ENCODE measurements at places on chromosomes 11 and 22.
A peak's percentile ranks its signal among the peaks of the same experiment; 100 is the strongest.

DNA sequence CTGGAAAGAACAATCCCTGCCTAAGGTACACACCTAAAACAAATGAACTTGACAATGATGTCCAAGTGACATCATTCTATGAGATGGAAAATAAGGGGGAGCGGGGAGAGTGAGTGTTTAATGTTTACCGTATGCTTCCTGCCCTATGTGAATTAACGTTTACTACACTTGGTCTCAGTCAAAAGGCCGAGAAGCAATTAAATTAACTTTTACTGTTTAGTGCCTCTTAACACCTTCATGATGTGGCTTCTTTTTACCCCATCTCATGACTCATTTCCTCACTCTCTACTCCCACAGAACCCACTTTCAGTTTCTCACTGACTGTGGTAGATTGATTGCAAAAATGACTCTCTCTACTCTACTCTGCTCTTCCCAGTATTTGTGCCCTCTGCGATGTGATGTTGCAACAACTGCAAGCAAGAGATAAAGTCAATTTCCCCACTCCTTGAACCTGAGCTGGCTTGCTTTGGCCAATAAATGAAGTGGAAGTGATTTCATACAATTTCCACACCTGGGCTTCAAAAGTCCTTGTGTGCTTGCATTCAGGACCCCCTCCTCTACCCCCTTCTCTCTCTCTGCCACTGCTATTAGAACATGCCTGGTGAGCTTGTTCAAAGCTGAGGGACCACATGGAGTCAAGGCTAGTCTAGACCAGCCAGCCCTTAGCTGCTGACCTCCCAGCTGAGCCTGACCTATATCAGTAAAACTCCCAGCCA is 11.6 kb upstream of the ALKBH3 start:
- peak; percentile 70 for DNase-seq

GRCh38 chr22:31947296-31947695 is 3.0 kb downstream of the YWHAH start:
- no peak for DNase-seq

GRCh38 chr11:47154616-47155570 is 21.8 kb downstream of the ARFGAP2 start:
- DNase-seq, result peak; percentile 24

DNA sequence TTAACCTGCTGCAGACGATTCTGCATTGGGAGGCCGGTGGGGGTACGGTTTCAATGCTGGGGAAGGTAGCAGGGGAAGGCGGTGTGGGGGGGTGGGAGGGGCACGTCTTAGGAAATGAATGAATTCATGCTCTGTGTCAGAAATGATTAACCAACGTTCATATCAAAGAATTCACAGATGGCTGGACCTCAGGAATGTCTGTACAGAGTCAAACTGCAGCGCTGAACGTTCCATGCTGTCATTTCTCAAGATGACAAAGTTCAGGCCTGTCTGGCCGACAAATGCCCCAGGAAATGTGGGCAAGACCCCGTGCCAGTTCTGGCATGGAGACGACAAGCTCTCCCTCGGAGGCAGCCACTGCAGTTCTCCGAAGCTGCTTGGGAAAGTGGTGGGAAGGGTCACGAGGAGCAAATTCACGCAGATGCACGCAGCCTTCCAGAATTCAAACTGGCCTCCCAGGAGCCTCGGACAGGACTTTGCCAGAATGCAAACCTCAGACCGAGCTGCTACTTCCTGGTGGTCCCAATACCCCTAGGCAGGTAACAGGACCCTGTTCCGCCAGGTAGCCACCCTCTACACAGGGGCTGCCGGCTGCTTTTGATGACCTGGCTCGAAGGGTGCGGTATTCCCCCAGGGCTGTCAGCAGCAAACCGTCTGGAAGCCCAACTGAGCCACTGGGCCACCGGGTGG is 81.5 kb downstream of the TRMU start:
- DNase-seq, result no peak

- DNase-seq, result peak; percentile 44
Observed at GRCh38 chr22:24503137-24503842, 8.2 kb downstream of the UPB1 start.

GRCh38 chr11:106690923-106691322 is 327.4 kb downstream of the GUCY1A2 start:
- DNase-seq, result no peak

DNA sequence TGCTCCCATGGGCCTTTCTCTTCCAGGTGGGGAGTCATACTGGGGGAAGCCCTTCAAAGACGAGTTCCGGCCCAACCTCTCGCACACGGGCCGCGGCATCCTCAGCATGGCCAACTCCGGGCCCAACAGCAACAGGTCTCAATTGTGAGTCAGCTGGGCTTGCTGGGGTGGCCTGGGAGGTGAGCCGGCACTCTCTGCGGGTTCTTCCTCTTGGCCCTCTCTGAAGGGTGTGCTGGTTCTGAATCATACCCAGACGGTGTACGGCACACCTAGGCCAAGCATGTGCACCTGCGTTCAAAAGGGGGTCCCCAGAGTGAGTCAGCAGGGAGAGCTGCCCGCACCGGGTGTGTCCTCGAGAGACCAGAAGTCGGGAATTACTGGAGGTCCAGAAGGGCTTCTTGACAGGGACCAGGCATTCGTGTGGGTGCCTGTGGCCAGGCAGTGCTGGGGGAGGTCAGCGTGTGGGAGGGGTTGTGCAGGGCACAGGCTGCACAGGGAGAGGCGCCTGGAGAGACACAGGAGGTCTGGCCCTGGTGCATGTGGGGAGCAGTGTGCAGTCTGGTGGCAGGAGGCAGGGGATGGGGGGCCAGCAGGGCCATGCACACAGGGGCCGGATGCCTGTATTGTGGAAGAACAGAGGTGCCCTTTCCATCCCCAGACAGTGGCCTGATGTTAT is 23.0 kb downstream of the PPIL2 start:
- DNase-seq, result no peak

- no peak for DNase-seq
Observed at GRCh38 chr11:127226380-127226779, 225.8 kb upstream of the KIRREL3 start.

DNA sequence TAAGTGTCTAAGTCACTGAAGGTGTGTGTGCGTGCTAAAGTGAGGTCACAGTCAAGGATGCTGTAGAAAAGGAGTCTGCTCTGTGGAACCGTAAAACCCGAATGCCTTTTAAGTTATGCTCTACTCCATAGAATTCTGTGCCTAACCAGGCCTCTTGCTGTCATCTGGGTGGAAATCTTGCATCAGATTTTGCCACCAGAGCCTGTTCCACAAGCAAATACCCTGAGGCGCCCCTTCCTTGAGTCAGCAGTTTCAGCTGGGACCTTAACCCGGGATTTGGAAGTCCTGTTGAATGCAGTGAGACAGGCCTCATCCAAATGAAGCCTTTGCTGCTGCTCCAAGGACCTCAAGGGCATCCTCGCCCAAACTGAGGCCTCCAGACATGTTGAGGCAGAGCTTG is 109.8 kb downstream of the WNT11 start:
- DNase-seq, result no peak

DNA sequence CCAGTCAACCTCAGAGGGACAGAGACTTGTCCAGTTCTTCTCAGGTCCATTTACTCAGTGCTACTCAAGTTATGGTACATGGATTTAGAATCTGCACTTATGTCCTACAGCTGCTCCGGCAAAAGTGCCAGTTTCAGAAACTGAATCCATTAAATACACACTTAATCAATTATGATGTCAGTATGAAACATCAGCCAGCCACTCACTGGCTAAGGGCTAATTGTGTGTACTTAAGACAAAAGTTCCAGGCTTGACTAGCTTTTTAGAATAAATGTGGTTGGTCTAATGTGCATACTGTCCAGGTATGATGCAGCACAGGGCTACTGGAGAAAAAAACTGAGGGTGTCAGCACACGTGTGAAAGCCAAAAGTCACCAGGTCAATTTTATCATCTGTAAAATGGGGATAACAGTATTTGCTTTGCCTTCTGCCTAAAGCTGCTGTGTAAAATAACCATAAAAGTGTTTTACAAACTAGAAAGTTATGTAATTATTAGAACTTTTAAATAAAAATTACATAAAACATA is 55.4 kb upstream of the CYP2D6 start:
- no peak for DNase-seq

- no peak for DNase-seq
Observed at GRCh38 chr22:50517495-50518260, 7.7 kb downstream of the SCO2 start.

- DNase-seq, result no peak
Observed at GRCh38 chr11:13669544-13670488, 1.3 kb downstream of the FAR1 start.

DNA sequence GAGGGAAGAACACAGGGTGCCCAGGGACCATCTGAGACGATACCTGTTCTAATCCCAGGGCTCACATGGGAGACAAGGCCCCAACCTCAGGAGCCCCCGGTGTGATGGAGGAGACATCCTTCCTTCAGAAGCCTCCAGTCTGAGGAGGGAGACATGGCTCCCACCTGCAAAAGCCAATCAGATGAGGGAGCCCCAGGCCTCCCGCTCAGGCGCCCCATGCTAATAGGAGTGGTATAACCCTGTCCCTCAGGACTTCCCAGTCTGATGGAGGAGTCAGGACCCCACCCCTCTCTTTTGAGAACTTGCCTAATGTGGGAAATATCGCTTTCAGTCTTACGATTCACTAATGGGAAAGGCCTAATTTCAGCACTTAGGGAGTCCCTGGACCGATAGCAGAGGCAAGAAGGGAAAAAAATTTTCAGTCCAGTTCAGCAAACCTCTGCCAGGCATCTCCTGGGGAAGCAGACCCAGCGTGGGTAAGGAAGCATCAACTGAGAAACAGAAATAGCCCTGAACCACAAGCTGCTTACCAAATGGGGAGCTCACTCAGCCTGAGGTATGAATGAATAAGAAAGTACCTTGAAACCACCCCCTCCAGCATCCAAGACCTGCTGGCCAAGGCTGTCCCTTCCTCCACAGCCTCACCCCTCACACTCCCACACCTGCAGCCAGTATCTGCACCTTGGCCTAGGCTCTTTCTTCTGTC is 5.9 kb downstream of the ARRB1 start:
- no peak for DNase-seq

GRCh38 chr22:33579448-33580093 is 340.7 kb downstream of the LARGE1 start:
- DNase-seq, result no peak

GRCh38 chr22:37187891-37188761 is at the start of gene C1QTNF6:
TSS of gene C1QTNF6 (minus strand) at chr22:37188247. CDS start at chr22:37188213, 34 bp downstream.
- no peak for DNase-seq

- DNase-seq, result no peak
Observed at GRCh38 chr22:30856741-30857502, 111.7 kb downstream of the MORC2 start.

DNA sequence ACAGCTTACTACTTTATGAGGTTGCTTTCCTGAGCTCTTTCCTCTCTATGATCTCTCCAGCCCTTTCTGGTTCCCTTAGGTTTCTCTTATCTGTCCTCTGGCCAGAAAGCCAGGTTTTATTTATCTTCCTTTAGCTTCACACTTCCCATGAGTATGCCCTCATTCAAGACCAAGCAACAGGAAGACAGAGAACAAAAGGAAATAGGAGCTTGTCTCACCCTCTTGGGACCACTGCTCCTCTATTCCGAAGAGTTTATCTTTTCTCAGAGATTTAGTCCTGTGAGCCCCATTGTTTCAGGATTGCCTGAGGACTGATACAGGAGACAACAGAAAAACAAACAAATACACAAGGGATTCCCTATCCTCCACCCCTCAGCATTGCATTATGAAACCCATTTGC is 62.4 kb upstream of the CCDC179 start:
- DNase-seq, result no peak

DNA sequence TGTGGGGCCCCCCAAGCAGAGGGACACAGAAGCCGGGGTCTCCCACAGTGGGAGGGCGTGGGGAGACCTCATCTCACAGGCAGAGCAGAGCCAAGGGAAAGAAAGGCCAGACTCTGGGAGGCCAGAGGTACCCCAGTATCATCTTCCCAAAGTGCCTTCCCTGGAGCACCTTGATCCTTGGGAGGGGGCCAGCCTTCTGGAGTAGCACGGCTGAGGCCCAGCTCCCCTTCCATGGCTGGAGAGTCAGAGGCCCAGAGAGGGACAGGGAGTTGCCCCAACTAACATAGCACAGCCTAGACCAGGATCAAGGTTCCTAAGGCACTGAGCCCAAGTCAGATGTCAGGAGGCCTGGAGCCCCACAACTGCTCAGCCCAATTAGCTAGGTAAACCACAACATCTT is 50.6 kb downstream of the ELFN2 start:
- DNase-seq, result no peak

GRCh38 chr11:34567733-34568132 is 53.2 kb upstream of the EHF start:
- no peak for DNase-seq

GRCh38 chr11:11708256-11708655 is 86.5 kb upstream of the GALNT18 start:
- DNase-seq, result no peak

GRCh38 chr11:36868380-36868779 is 270.3 kb upstream of the RAG2 start:
- no peak for DNase-seq

GRCh38 chr22:23306438-23306921 is 126.2 kb downstream of the BCR start:
- DNase-seq, result no peak

DNA sequence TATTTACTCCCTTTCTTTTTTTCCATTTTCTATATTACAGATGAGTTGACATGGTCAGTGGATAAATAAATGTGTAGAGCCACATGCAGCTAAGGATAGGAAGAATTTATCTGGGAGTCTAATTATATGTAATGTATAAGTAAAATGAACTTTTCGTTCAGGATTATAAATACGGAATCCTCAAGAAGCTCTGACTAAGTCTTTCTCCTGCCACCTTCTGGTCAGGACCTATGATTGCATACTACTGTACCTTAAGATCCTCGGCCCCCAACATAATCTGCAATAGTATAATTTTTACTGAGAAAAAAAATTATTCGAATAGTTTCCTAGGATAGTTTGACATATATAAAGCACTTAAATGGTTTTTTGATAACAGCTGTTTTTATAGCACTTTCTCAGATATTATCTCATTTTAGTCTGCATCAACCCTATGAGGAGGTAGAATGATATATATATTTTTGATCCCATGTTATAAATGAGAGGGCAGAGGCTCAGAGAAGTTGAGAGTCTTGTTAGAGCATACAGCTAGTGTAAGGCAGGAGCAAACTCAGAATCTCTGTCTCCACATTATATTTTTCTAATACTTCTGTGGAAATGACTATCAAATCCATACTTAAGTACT is 36.1 kb downstream of the CCDC90B start:
- DNase-seq, result no peak

DNA sequence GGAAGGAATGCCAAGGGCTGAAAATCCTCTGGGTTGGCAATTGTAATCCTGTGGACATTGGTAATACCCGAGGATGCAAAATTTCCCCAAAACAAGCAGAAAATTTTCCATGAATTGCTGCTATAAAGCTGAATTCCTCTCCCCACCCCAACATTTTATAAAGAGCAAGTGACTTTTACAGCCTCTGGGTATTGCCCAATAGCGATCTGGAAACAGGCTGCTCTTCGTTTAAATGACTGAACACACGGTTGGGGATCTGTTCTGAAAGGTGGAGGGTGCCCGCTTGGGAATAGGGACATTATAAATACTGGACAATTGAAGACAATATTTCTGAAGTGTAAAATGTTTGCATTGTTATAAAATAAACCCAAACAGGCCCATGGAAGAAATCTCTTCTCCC is 20.6 kb downstream of the EHF start:
- no peak for DNase-seq

- peak; percentile 44 for DNase-seq
Observed at GRCh38 chr11:832529-833113, at the start of gene CD151. TSS of gene CD151 (plus strand) at chr11:832952. CDS start at chr11:836070, 3,118 bp downstream.

GRCh38 chr11:83557653-83558052 is 271.5 kb upstream of the CCDC90B start:
- no peak for DNase-seq

Data from CD8-positive, alpha-beta memory T cell (primary cell).